Kasumi-1 (cell line): ENCODE measurements at places on chromosomes 11 and 22.

GRCh38 chr22:31103899-31104694 is 3.3 kb downstream of the SELENOM start:
- DNase-seq, result no peak

GRCh38 chr22:17138513-17138912 is 17.4 kb upstream of the TMEM121B start:
- DNase-seq, result no peak

GRCh38 chr22:48738204-48738980 is 1089.3 kb downstream of the BRD1 start:
- DNase-seq, result no peak

- no peak for DNase-seq
Observed at GRCh38 chr11:128179512-128179911, 407.8 kb downstream of the ETS1 start.

GRCh38 chr11:119584193-119585042 is 144.6 kb downstream of the NECTIN1 start:
- DNase-seq, result peak; percentile 32

- DNase-seq, result peak; percentile 18
Observed at GRCh38 chr11:44784436-44784760, 57.6 kb downstream of the TSPAN18 start.

GRCh38 chr22:41699264-41700107 is at the start of gene MEI1:
Gene MEI1, plus strand, starts transcription at chr22:41699503. Its CDS starts 36 bp downstream, at chr22:41699539.
- no peak for DNase-seq

DNA sequence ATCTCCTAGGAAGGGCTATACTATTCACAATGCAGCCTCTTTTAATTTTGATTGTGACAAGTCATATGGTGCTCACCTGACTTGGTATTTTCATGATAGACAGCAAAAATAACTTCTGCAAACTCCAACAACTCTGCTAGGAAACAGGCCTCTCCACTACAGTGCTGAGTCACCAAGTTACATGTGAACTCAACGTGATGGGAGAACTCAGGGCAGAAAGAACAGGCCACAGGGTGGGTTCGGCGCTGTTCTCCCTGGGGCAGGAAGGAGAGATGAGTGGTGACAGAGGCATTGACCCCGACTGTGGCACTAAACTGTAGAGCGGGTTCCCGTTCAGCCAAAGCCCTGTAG is 76.6 kb upstream of the UCP3 start:
- no peak for DNase-seq

- DNase-seq, result peak; percentile 81
Observed at GRCh38 chr22:36331912-36332622, 55.7 kb downstream of the MYH9 start.

DNA sequence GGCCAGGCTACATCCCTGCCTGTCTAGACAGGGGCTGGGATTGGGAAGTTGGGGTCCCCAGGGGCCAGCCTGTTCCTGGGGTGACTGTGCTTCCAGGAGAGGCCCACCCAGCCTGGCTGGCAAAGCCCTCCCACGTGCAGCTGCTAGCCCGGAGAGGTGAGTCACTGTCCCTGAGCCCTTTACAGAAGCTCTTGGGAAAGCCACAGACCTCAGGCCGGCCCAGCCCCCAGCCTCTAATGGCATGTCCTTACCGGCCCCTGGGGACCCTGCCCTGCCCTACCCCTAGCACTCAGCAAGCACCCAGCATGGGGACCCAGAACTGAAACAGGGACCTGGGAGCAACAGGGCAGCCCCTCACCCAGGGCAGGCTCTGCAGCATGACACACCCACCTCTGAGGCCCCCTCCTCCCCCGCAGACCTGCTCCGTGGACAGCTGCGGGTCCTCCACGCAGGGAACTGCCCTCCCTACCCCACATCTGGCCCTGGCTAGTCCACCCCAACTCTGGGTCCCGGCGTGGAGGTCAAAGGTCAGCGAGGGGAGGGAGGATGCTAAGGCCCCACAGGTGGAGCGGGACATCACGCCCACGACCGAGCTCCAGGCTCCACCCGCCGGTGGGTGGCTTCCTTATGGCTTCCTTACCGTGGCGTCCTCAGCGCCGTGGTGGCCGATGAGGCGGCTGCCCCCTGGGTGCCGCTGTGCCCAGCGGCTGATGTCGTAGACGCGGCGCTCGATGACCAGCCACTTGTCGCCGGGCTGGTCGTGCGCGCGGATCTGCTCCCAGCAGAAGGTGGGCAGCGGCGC is 615 bp downstream of the FADS3 start:
- DNase-seq, result peak; percentile 22

- DNase-seq, result no peak
Observed at GRCh38 chr11:56849852-56850251, 101.4 kb upstream of the OR9G4 start.

- DNase-seq, result no peak
Observed at GRCh38 chr22:45958971-45959370, 18.0 kb downstream of the WNT7B start.

DNA sequence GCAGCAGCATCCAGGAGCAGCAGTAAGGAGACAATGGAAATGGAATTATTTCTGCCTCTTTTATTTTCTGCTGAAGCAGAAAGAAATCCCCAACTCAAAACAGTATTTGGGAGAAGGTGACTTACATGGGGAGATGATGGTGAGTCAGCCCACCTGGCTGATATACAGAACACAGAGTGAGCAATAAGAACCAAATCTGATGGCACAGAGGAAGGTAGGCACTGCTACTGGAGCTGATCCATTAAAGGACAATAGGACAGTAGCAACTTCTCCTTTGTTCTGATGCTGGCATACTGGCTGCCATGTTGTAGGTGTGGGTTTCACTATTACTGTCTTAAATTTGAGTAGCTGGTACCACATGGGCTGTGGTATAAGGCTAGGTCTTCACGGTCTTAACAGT is 45.2 kb downstream of the CLPB start:
- DNase-seq, result no peak

DNA sequence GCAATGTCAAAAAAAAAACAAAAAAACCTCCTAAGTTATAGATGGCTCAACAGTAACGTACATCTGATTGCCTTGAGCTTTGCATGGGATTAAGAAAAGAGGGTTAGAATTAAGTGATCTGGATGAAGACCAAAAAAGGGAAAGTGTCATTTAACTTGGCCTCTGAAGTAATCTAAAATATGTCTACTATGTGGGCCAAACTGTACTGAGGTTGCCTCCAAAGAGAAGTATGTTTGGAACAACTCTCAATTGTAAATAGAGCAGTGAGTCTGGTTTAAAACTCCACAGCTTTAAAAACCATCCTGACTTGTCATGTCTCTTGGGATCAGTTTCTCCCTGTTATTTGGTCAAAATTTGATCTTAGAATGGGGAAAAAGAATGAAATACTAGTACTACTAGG is 11.6 kb upstream of the RTCB start:
- no peak for DNase-seq

GRCh38 chr22:32876516-32876915 is 75.0 kb downstream of the TIMP3 start:
- DNase-seq, result no peak

- DNase-seq, result no peak
Observed at GRCh38 chr11:70458736-70459135, 60.4 kb downstream of the CTTN start.

- no peak for DNase-seq
Observed at GRCh38 chr11:48261600-48261999, 2.1 kb upstream of the OR4X1 start.

- DNase-seq, result no peak
Observed at GRCh38 chr22:39917197-39917643, 16.3 kb downstream of the GRAP2 start.

- DNase-seq, result no peak
Observed at GRCh38 chr11:66912361-66912760, 45.8 kb downstream of the PC start.

DNA sequence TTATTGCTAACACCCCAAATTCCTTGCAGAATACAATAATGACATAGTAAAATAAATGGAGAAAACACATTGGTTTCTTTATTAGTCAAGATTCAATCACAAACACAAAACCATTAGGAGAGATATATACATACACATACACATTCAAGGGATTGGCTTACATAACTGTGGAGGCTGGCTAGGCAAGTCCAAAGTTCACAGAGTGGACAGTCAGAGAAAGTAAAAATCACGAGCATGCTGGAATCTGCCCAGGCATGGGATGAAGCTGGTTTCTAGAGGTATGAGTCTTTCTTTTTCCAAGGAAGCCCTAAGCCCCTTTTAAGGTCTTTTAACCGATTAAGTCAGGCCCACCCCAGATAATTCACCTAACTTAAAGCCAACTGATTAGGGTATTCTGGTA is 13.6 kb upstream of the OR56B1 start:
- DNase-seq, result no peak

GRCh38 chr22:32448980-32449379 is 15.3 kb downstream of the BPIFC start:
- no peak for DNase-seq

GRCh38 chr11:60841797-60842667 is at the start of gene CCDC86:
Gene CCDC86, plus strand, starts transcription at chr11:60842113. Its CDS starts 12 bp downstream, at chr11:60842125.
- DNase-seq, result peak; percentile 87

- DNase-seq, result no peak
Observed at GRCh38 chr11:116328391-116328790, 444.4 kb downstream of the BUD13 start.

DNA sequence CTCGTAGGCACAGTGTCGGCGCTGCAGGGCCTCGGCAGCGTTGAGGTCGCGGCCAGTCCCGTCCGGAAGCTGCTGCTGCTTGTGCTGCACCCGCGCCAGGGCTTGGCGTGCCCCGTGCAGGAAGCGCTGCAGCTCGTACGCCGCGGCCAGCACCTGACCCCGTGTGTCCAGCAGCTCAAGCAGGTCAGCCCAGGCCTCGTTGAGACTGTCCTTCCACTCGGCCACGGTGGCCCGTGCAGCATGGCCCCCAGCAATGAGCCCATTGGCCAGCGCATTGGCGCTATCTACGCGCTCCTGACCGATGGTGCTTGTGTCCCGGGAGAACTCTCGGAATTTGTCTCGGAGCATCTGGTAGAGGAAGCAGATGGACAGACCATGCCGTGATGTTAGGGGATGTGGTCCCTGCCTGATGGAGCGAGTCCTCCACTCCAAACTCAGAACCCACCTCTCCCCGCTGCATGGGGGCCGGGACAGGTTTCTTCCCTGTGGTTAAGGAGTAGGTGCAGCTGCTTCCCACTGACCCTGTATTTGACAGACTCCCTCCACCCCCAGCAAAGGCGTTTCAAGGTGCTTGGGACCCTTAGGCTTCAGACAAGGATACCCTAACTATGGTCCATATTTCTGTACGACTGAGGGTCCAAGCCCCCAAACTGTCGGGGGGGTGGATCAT is 13.8 kb upstream of the RBM4B start:
- DNase-seq, result no peak

DNA sequence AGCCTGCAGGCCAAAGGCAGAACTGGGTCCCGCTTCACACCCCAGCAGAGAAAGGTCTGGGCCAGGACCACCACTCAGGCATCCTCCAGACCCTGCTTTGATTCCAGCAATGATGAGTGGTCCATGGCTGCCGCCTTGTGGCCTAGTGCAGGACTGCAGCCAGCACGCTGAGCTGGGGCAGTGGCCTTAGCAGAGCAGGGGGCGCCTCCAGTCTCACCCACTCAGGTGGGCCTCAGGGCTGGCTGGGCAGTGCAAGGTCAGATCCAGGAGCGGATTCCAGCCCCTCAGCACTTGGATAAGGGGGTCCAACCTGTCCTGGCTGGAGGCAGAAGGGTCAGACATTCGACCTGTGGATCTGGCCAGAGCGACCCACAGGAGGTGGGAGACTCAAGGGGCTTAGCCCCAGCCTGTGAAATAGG is 9.6 kb upstream of the PDE2A start:
- peak; percentile 39 for DNase-seq

DNA sequence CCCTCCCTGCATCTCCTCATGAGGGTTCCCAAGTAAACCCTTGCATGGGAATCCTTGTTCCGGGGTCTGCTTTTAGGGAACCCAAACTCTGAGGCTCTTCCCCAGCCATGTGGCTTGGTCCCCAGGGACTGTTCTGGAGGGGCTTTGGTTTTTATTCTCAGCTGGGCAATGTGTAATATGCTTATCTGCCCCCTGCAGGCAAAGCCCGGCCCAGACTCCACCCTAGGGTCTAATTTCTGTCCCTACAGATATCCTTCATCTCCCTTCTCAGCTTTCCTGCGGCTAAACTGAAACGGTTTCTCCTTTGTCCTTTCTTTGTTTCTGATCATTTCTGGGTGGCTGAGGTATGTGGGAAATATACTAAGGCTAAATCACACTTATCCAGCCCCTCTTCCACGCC is 37.1 kb downstream of the TST start:
- DNase-seq, result peak; percentile 40

GRCh38 chr11:110988671-110989070 is 256.9 kb upstream of the POU2AF2 start:
- DNase-seq, result no peak

DNA sequence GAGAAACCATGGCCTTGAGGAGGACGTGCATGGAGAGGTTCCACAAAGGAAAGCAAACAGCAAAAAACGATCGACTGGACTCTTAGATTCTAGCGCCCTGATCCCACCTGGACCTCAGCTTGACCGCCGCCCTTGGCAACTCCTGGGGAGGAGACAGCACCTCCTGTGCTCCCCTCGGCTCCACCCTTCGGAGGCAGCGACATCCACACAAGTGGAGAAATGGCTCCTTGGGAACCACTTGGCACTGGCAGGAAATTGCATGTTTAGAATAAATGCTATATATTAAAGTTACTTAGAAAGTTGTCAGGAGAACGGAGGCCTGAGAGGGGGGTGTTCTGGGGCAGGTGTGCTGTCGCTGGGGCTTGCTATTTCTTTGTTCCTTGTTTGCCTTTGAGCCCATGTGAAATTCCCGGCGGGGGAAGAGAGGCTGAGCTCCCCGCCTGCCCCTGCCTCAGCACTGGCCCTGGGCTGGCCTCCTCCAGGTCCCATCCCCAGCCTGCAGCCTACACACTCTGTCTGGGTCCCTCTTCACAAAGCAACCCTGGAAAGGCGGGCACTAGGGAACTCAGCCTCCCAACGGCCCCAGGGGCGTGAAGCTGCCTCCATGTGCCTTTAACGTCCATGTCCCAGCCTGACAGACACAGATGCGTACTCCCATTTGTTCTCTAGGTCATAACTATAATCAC is 395.3 kb downstream of the BRD1 start:
- no peak for DNase-seq

GRCh38 chr11:66562275-66562674 is 6.1 kb downstream of the CTSF start:
- DNase-seq, result no peak

DNA sequence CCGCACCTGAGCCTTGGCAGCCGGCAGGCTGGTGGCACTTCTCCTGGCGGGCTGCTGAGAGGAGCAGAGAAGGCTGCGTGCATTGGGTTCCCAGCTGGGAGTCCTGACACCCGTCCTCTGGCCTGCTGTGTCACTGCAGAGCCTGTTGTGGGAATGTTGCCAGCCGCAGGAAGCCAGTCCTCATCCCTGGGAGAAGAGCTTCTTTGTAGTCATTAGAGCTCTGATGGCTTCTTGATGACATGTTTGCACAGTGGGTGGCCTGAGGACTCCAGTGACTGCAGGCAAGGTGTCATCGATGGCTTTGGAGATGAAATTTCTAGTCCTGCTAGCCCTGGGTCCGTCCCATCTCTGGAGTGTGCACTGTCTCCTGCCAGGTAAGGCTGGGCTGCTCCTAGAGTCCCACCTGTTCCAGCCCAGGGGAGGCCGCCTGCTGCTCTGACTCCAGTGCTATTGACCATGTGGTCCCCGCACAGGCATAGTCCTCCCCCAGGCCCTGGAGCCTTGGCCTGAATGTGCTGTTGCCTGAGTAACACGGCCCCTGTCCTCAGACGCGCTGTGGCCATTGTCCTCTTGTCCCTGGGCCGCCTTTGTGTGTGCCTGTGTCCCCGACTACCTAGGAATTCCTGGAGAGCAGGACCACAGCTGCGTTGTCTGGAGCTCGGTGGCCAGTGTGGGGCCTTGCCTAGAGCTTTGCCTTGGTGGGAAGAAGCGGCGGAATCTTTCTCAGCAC is 129.2 kb downstream of the CACNA1I start:
- no peak for DNase-seq

GRCh38 chr11:8039530-8040260 is 41.3 kb upstream of the TUB start:
- no peak for DNase-seq
